NCI-H2029 treated with DMSO at 0.1 percent for 48 hours (cell line): ENCODE measurements at places on chromosomes 7 and 10.

DNA sequence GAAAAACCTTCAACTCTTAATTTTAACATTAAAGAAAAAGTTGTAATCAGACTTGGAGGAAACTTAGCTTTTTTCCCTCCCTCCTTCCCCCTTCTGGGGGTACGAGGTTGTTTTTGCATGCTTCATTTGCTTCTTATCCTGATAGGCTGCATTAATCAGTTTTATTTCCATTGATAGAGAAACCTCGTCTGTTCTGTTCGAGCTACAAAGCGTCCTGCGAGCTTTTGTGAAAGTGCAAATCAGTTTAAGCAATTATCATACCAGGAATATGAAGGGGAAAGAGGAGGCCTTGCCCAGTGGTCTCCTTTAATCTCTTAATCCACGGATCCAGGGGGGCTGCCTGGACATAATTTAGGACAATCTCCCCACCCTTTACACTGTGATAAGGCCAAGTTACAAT lies 7.5 kb downstream of the EMX2 start:
- DNase-seq: no peak

DNA sequence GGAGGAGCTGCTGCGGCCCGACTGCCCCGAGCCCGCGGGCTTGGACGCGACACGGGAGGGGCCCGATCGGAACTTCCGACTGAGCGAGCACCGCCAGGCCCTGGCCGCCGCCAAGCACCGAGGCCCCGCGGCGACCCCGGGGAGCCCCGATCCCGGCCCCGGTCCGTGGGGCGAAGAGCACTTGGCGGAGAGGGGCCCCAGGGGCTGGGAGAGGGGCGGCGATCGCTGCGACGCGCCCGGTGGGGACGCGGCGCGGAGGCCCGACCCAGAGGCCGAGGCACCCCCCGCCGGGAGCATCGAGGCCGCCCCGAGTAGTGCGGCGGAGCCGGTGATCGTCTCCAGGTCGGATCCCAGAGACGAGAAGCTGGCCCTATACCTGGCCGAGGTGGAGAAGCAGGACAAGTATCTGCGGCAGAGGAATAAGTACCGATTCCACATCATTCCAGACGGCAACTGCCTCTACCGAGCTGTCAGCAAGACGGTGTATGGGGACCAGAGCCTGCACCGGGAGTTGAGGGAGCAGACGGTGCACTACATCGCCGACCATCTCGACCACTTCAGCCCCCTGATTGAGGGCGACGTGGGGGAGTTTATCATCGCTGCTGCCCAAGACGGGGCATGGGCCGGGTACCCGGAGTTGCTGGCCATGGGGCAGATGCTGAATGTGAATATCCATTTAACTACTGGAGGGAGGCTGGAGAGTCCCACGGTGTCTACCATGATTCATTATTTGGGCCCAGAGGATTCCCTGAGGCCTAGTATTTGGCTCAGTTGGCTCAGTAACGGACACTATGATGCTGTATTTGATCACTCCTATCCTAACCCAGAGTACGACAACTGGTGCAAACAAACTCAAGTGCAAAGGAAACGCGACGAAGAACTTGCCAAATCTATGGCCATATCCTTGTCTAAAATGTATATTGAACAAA lies 1.4 kb downstream of the OTUD1 start:
- DNase-seq: no peak

- no peak for DNase-seq
Observed at GRCh38 chr10:77350711-77351119, 286.9 kb downstream of the KCNMA1 start.

DNA sequence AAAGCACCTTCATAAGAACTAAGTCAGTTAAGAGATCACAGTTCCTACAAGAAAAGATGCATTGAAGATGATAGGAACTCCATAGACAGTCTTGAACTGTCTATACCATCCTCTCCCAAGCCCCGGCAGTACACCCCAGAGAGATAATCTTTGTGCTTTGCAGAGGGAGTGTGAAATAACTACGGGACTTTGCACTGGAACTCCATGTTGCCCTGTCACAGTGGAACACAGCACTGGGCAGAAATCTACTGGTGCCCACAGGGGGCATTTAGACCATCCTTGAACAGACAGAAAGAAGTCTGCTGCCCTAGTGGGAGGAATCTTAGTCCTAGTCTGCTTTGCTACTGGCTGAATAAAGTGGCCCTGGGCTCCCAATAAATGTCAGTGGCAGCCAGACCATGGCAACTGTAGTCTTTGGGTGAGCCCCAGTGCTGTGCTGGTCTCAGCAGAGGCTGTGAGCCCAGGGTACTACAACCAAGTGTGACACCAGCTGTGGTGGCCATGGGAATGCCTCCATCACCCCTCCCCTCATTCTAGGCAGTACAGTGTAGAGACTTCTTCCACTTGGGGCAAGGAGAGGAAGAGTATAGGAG lies 107.7 kb upstream of the TMEM168 start:
- DNase-seq: no peak

DNA sequence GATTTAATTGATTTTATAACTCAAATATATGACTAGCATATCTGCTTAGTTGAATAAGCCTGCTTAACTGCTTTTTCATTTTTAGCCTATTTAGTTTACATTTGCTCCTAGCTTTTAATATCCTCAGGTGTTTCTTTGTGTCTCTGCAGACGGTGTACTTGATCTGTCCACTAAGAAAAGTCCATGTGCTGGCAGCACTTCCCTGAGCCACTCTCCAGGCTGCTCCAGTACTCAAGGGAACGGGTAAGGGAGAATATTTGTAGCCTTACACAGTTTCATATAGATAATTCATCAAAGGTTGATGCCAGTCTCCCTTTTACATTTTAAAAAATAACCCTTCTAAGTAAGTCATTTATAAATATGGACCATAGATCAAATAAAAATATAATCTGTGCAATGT lies 119.9 kb downstream of the LCOR start:
- DNase-seq: no peak

GRCh38 chr10:35661236-35661635 lies 19.1 kb upstream of the FZD8 start:
- no peak for DNase-seq

GRCh38 chr7:133512560-133512959 lies 259.7 kb downstream of the EXOC4 start:
- DNase-seq: no peak

- DNase-seq: no peak
Observed at GRCh38 chr10:117635826-117636225, 93.3 kb downstream of the EMX2 start.

DNA sequence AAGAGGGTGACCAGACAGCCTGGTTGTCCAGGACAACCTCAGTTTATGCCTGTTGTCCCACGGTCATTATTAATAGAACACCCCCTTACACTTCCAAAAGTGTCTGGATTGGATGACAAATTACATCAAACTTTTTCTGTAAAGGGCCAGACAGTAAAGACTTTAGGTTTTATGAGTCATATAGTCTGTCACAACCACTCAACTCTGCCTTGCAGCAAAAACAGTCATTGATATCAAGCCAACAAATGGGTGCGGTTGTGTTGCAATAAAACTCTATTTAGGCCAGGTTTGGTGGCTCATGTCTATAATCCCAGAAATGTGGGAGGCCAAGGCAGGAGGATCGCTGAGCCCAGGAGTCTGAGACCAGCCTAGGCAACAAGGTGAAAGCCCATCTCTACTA lies 66.7 kb upstream of the ATP6V0A4 start:
- no peak for DNase-seq

GRCh38 chr10:17497446-17498030 lies 43.1 kb upstream of the ST8SIA6 start:
- no peak for DNase-seq

DNA sequence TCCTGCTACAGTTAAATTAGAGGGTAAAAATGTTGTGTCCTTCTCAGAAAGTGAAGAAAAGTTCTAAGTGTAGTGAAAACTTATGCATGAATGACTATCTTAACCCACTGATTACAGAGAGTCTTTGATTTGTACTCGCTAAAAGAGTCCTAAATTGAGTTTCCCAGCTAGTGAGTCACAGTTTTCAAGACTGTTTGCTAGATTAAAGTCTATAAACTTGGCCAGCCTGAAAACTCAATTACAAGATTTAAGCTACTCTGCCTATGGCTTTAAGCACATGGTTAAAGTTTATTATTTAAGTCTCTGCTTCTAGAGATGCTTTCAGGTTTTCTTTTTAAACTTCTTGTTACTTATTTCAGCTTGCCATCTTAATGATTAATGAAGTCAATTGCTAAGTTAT lies 44.4 kb downstream of the MRPS24 start:
- no peak for DNase-seq

DNA sequence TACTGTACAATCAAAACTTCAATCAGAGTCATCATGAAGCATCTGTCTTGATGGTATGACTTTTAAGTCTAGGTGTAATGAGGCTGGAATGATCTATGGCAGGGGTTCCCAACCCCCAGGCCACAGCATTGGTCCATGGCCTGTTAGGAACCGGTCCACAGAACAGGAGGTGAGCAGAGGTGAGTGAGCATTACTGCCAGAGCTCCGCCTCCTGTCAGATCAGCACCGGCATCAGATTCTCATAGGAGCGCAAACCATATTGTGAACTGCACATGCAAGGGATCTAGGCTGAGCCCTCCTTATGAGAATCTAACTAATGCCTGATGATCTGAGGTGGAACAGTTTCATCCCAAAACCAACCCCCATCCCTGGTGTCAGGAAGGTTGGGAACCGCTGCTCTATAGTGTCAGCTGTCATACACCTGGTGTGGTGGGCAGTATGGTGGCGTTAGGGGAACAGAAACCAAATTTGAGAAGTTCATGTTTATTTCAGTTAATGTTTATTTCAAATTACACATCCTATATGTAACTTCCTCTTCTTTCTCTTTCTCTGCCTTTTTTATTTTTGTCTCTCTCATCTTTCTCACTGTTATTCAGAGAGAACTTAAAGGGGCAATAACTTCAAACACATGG lies 432.6 kb downstream of the TNS3 start:
- no peak for DNase-seq
